ENCODE measurements at places on chromosomes 5 and 9. TPM values are rescaled to one million over a fixed set of nuclear protein-coding genes. Genes with fewer than 3 reads are reported as not detected.

DNA sequence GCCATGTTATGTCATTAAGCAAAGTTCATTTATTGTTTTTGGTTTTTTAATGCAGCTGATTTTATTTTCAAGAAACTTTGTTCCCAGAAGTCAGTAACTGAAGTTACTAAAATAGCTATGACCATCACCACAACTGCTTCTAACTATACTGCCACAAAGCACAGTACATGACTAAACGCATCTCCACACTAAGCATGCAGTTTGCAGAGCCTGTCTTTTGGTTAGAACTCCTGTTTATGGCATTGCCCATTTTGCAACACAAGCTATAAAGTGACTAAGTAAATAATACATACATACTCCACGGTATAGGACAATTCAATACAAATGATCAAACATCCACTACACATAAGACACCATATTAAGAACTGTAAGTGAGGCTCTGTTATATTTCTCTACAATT, 109.7 kb downstream of the MLLT3 start:
- DNase-seq = no peak

DNA sequence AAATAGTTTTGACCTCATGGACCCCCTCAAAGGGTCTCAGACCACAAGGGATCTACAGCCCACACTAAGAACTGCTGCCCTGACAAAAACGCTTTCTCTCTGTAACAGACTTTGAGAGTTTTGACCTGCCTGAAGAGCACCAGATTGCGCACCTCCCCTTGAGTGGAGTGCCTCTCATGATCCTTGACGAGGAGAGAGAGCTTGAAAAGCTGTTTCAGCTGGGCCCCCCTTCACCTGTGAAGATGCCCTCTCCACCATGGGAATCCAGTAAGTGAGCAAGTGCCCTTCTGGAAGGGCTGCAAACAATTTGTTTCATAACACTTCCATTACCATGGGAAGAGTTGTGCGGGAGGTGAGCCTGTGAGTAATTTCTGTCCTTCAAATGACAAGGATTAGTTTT, 6.0 kb downstream of the PTTG1 start:
- no peak for DNase-seq

DNA sequence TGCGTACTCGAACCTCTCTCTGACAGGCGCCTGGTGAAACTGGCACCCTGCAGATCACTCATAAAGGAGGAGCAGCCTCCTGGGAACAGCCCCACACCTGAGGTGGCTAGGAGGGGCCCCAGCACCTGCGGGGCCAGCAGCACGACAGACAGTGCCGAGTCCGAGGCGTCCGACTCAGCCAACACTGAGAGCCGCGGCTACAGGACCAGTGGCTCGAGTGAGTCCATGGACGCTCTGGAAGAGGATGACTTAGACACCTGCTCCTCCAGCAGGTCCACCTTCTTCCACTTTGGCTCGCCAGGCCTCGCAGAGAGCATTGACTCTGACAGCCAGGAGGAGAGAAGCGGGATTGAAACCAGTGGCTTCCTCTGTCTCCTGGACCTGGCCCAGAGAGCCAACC, 13.5 kb upstream of the TRMT10B start:
- DNase-seq = no peak

GRCh38 chr9:93260263-93261066, 76.5 kb downstream of the WNK2 start:
- DNase-seq = no peak

- DNase-seq = no peak
Observed at GRCh38 chr5:37665272-37665671, 174.6 kb downstream of the GDNF start.

DNA sequence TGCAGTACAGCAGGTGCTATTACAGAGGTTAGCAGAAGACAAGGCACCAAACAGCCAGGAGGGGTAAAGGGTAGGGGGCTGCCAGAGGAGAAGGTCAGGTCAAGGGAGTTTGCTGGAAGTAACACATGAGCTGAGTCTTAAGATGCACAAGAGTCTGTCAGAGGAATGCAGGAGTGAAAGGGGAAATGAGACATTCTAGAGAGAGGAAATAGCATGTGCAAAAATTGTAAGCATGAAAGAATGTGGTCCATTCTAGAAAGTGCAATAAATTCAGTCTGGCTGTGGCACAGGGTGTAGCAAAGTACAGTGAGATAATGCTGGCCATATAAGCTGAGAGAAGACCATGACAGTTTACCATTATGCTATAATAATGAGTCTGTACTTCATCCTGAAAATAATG, 6.6 kb downstream of the GOLGA1 start:
- DNase-seq = no peak

GRCh38 chr5:175534070-175534932, 55.9 kb downstream of the SFXN1 start:
- no peak for DNase-seq

- no peak for DNase-seq
Observed at GRCh38 chr9:136974817-136975535, 2.3 kb upstream of the PTGDS start.

DNA sequence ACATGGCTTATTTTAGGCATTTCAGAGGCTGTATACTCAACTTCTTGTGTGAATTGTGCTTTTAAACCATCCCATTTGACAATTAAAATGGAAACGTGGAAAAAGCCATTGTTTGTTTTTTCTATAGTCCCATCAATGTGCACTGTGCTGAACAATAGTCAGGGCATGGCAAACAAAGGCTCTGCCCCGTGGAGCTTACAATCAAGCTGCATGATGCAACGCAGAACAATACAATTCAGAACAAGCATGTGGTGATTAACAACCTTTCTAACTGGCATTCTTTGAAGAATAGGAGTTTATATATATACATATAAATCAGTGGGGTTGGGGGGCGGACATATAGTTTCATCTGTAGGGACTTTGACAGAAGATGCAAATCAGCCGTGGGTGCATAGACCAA, 2125.4 kb upstream of the WWC1 start:
- DNase-seq = no peak

DNA sequence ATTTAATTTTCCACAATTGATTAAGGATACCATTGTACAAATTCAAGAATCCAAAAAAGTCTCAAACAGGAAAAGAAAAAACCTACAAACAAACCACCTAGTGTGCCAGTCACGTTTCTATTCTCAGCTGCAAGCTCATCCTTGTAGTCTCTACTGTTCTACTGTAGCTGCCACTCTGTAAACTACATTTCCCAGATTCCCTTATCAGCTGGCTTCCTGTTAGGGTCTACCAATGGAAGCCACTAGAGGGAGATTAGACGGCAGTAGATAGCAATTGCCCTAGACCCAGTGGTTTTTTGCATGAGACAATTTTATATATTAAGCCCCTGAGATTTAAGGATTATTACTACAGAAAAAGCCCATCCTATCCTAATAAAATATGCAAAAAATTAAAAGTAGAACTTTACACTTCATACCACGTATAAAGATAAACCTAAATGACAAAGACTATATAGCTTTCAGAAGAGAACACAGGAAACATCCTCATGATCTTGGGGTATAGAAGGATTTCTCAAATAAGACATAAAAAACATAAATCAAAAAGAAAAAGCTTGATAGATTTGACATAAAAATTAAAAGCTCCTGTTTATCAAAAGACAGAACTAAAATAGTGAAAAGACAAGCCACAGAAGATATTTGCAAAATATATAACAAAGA, 37.4 kb downstream of the P4HA2 start:
- peak; percentile 76 for DNase-seq

GRCh38 chr9:81619353-81620001, 69.9 kb downstream of the TLE1 start:
- DNase-seq = no peak

DNA sequence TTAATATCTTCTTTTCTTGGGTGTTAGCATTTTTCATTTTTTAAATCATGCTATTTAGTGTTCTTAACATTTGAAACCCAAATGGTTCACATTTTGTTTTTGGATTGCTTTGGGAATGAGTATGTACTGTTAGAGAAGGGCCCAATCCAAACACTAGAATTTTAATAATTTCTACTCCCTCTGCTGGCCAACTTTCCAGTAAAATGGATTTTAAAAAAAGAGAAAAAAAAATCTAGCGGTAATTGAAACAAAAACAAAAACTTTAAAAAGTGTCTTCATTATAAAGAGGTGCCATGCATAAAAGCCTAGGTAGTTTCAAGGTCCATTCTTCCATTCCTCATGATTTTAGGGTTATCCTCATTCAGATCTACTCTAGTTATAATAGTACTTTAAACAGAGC, 32.1 kb upstream of the RICTOR start:
- no peak for DNase-seq

DNA sequence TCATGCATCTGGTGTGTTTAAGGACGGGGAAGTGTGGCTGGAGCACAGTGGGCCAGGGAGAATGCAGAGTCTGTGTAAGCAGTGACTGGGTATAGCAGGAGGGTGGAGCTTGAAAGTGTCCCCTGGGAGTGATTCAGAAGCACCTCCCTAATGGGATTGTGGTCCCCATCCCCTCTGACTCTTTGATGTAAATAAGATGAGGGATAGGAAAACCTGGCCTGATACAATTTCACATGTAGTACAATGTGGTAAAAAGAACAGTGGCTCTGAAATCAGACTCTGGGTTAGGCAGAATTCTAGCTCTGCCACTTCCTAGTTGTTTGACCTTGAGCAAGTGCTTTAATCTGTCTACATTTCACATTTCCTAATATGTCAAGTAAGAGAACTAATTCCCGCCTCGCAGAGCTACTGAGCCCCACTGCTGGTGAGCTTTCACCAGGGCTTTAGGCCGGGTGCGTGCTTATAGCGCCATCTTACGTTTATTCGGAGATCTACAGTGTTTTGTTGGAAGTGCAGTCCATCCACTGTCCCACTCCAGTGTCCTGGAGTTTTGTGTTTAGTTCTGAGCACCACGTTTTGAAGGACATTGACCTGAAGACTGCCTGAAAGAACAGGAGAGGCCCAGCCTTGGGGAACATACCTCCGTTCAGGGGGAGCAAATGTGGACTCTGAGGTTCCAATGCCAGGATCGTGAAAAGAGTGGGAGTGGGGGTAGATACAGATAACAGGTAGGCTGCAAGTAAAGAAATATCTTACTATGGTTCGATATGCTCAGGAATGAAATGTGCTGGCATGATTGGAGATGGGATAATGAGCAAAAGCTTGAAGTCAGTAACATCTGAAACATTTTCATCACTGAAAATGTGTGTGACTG, 51.2 kb upstream of the TESK1 start:
- DNase-seq = peak; percentile 63

GRCh38 chr5:128480906-128481633, 57.0 kb downstream of the FBN2 start:
- no peak for DNase-seq

DNA sequence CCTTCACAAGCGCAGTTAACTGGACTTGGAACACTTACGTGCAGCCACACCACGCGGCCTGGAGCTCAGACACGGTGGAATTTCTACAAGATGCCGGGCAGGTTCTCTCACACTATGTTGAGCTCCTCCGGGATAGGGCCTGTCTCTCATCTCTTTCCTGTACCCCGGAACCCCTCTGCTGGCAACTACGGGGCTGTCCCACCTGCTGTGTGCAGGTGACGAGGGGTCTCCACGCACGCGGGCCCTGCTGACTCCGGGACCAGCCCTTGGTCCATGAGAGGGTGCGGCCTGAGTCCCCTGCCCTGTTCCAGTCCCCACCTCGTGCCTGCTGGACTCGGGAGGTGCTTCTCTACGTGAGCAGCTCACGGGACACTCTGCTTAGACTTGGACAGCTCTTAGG, 40.1 kb downstream of the SLC6A3 start:
- DNase-seq = no peak

- no peak for DNase-seq
Observed at GRCh38 chr5:174120401-174121005, 75.0 kb downstream of the NSG2 start.

DNA sequence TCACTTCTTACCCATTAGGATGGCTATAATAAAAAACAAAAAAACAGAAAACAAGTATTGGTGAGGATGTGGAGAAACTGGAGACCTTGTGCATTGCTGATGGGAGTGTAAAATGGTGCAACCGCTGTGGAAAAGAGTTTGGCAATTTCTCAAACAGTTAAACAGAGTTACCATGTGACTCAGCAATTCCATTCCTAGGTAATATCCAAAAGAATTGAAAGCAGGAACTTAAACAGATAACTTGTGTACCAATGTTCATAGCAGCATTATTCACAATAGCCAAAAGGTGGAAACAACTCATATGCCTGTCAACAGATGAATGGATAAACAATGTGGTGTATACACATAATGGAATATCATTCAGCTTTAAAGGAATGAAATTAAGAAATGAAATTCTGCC, 28.9 kb downstream of the DCP2 start:
- DNase-seq = no peak

FUT7 gene
- not detected for total RNA-seq

GFRA3 gene
- 0.27 TPM for total RNA-seq

IL9 gene
- not detected for total RNA-seq

PCDHGA10 gene
- total RNA-seq = 0.18 TPM

ENC1 gene
- 69.9 TPM for total RNA-seq

CXCL14 gene
- not detected for total RNA-seq

Data from HepG2 (cell line).